ENCODE measurements at places on chromosomes 12 and 14. TPM values are rescaled to one million over a fixed set of nuclear protein-coding genes. Genes with fewer than 3 reads are reported as not detected.

CCDC198 gene
- polyA plus RNA-seq: not detected

GALNT6 gene
- 3.7 TPM for polyA plus RNA-seq

GRCh38 chr14:54189748-54190354, 207.0 kb upstream of the CDKN3 start:
- DNase-seq: no peak

DNA sequence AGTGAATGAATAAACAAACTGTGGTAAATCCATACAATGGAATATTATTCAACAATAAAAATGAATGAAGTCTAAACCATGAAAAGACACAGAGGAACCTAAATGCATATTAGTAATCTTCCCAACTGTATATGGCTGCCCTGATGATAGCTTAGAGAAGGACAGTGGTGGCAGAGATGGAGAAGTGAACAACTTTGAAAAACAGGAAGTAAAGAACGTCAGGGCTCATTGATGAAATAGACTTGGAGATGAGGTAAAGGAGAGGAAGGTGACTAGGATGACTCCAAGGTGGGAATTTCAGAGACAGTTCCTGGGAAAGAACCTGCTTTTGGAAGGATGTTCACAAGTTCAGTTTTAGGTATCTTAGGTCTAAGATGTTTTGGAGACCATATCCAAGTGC, 36.3 kb upstream of the NT5DC3 start:
- no peak for DNase-seq

All from sigmoid colon (tissue), 7 donors.